ENCODE measurements at places on chromosomes 6 and 20. TPM values are rescaled to one million over a fixed set of nuclear protein-coding genes. Genes with fewer than 3 reads are reported as not detected.
A peak's percentile ranks its signal among the peaks of the same experiment; 100 is the strongest.

DNA sequence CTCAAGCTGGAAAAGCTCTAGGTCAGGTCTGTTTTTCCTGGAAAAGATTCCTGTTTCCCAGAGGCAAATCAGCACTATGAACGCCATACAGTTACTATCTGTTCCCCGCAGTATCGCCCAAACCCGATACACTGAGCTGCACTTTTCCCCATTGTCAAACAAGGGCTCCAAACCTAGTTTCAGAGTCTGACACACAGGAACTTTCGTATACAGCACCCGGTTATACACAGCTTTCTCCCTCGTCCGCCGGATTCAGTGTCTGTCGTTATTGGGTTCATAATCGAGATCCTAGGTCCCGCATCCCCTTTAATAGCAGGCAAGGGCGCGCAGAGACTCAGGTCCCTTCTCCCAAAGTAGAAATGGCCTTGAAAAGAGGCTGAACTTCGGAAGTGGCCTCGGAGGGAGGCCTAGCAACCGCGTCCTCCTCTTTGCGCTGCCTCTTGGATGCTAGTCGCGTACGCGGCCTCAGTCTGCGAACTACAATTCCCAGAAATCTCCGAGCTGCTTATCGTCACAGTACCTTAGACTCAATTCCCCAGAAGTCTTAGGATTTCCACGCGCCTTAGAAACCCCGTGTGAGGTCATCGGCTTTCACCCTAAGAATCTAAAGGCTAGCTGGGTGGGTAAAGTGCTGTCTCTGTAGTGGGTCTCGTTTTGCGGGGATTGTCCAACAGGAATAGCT is 34.2 kb downstream of the ZNF391 start:
- H3K36me3 ChIP-seq: no peaks in the 10 kb centered on the region
- H3K27ac ChIP-seq: no peak overlapping the region
- no peak overlapping the region for H3K4me3 ChIP-seq
- no peaks in the 10 kb centered on the region for H3K27me3 ChIP-seq

TOX2 gene
- 2.5 TPM for total RNA-seq

DNA sequence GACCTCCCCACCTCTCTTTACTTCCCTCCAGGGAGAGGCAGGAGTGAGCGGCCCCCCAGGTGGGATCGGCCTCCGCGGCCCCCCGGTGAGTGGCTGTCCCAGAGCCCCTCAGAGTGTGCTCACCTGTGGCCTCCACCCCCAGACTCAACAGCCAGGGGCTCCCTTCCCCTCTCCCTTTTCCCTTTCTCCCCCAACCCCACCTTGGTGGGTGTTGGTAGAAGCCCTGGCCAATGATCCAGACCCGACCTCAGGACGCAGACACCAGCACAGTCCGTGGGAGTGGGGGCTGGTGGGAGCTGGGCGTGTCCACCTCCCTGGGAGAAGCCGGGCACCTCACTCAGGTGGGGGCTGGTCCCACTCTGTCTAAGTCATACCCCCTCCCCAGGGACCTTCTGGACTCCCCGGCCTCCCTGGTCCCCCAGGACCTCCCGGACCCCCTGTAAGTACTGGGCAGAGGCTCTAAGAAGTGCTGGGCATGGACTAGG is 4.9 kb downstream of the COL9A3 start:
- H3K4me3 ChIP-seq: no peak overlapping the region
- H3K27ac ChIP-seq: no peak overlapping the region
- H3K4me1 ChIP-seq: peaks cover 14% of the 10 kb centered on the region
- H3K36me3 ChIP-seq: peaks cover 21% of the 10 kb centered on the region
- no peak for DNase-seq

DNA sequence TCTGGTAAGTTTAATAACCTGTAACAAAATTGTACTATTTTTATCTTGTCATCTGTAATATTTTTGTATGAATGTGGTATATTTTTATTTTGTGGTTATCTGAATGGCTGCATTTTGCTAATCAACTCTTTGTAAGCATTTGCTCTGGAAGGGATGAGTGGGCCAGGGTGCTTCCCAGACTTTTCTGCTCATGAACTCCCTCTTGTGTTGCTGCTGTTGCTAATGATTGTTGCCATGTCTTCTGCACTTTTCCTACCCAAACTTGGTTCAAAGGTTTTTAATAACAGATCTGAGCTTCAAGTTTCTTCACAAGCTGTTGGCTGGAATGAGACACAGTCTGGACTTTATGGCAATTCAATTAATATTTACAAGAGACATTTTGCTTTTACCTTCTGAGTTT is 1005.7 kb downstream of the HACE1 start:
- H3K4me1 ChIP-seq: no peaks in the 10 kb centered on the region
- no peak for DNase-seq
- H3K27ac ChIP-seq: no peak overlapping the region
- no peaks in the 10 kb centered on the region for H3K36me3 ChIP-seq
- H3K27me3 ChIP-seq: no peaks in the 10 kb centered on the region

DNA sequence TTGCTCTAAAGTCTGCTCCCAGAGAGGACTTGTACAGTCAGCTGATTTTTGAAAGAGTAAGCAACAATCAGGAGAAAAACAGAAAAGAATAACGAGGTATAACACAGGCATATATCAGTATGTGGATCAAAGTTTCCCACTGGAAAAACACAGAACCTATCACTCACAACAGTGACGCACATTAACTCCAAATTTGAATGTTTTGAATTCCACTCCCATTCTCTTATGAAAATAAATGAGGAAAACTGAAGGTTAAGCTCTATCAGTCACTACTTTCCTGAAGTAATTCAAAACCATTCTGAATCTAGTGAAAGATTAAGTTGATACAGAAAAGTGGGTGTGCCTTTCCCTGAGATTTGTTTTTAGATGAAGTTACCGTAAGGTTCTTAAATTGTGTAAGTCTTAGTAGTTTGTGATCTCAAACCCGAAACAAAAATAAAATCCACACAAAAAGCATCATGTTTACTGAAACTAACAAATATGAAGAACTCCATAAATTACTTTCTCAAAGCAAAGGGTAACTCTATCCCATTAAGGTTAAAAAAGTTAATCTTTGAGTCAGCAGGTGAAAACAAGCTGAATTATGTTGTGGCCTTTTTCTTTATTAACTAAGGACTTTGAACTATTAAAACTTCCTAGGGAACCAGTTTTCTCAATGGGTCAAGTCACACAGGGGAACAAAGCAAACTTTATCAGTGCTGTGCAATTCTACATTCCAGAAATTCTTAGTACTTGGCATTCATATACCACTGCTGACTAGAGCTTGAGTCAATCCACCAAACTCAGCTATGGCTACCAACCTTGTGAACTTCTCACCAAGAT is 115.7 kb downstream of the OGFRL1 start:
- no peaks in the 10 kb centered on the region for H3K27me3 ChIP-seq
- H3K27ac ChIP-seq: peak overlapping the region; percentile 94
- H3K4me1 ChIP-seq: peaks cover 6% of the 10 kb centered on the region
- DNase-seq: no peak
- no peak overlapping the region for H3K4me3 ChIP-seq

DNA sequence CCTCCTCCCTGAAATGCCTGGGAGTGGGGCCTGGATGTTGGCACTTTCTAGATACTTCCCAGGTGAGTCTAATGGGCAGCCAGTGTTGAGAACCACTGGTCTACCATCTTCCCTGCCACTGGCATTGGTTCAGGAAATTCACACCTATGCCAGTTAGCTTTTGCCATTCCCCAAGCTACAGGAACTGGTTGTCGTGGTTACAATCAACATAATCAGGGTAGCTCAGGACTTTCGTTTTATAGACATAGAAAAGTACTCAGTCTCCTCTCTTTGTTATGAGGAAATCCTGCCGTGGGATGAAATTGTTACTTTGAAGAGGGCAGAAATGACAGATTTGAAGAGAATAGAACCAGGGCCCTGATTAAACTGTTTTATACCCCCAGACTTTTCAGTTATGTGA is 127.9 kb upstream of the FOXO3 start:
- no peak overlapping the region for H3K27ac ChIP-seq
- H3K36me3 ChIP-seq: no peaks in the 10 kb centered on the region
- H3K4me1 ChIP-seq: no peaks in the 10 kb centered on the region
- no peak for DNase-seq
- no peaks in the 10 kb centered on the region for H3K27me3 ChIP-seq

- H3K27ac ChIP-seq: no peak overlapping the region
- H3K4me3 ChIP-seq: no peak overlapping the region
- H3K27me3 ChIP-seq: no peaks in the 10 kb centered on the region
- no peaks in the 10 kb centered on the region for H3K4me1 ChIP-seq
- no peak for DNase-seq
Measured at GRCh38 chr20:32737371-32738223, 5.7 kb downstream of the COMMD7 start.

DNA sequence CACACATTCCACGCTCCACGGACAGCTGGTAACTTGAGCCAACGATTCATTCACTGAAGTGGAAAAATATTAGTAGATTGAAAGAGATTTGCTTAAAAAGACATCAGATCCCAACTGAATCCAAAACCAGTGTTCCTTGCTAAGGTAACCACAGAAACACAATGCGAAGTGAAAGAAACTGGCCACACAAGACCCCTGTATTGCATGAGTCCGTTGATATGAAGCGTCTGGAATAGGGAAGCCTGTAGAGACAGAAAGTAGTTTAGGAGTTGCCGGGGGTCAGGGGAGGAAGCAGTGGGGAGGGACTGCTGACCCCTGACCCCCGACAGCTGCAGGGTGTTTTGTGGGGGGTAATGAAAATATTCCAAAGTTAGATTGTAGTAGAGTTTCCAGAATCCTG is 10.0 kb downstream of the PCK1 start:
- no peak overlapping the region for H3K4me3 ChIP-seq
- H3K36me3 ChIP-seq: no peaks in the 10 kb centered on the region
- no peak for DNase-seq
- H3K27me3 ChIP-seq: no peaks in the 10 kb centered on the region
- H3K27ac ChIP-seq: no peak overlapping the region

DNA sequence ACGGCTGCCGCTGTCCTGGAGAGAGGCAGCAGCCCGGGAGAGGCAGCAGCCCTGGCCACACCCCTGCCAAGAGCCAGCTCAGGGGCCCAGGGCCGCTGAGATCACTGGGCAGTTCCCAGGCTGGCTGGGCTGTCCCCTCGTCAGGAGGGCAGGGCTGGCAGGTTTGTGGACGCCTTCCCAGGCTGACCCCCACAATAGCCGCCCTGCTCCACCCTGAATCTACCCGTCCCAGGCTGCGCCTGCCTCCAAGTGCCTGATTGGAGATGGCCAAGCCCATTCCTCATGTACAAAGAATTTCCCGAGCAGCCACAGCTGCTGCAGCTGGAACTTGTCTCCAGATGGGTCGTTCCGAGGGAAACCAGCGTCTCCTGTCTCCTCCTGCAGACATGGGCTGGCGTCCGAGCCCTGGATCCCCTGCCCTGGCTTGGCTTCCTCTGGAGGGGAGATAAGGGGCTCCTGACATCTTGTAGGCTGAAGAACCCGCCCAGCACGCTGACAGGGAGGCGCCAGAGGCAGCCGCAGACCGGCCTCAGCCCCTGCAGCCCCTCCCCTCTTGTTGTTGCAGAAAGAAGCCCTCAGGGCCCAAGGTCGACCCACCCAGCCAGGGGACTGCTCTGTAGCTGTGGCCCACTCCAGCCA is 9.4 kb upstream of the GATA5 start:
- H3K36me3 ChIP-seq: no peaks in the 10 kb centered on the region
- peaks cover 58% of the 10 kb centered on the region for H3K4me1 ChIP-seq
- no peak overlapping the region for H3K27ac ChIP-seq

DNA sequence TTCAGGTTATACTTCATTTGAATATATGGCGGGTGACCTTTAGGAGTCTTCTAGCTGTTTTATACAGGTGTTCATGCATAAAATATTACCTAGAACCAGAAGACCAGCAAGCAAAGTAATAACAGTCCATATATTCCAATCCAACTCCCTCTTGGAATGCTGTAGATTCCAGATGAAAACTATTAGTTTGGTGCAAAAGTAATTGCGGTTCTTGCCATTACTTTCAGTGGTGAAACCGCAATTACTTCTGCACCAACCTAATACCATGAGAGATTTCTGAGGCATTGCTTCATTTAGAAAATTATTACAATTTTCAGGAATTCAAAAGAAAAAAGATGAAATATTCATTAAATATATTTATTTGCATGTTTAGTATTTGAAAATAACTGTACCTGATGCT is 62.6 kb downstream of the FAM83B start:
- no peaks in the 10 kb centered on the region for H3K27me3 ChIP-seq
- H3K36me3 ChIP-seq: no peaks in the 10 kb centered on the region
- H3K4me3 ChIP-seq: no peak overlapping the region
- no peak for DNase-seq

Measured in endodermal cell (in vitro differentiated cells).